ENCODE measurements at places on chromosomes 5 and 9.

DNA sequence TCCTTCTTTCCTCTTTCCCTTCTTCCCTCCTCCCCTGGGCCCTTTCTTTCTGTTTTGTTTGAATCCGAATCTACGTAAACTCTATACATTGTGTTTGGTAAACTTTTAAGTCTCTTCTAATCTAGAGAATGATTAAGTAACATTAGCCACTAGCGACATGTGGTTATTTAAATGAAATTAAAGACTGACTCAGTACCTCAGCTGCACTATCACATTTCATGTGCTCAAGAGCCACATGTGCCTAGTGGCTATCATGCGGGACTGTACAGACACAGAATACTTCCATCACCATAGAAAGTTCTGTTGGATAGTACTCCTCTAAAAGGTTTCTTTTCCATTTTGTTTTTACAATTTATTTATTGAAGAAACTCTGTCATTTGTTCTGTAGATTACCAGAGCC, 29.0 kb downstream of the DCTN4 start:
- DNase-seq = no peak

- no peak for DNase-seq
These were observed 1.7 kb downstream of the UBE2D2 start for GRCh38 chr5:139562847-139563246.

DNA sequence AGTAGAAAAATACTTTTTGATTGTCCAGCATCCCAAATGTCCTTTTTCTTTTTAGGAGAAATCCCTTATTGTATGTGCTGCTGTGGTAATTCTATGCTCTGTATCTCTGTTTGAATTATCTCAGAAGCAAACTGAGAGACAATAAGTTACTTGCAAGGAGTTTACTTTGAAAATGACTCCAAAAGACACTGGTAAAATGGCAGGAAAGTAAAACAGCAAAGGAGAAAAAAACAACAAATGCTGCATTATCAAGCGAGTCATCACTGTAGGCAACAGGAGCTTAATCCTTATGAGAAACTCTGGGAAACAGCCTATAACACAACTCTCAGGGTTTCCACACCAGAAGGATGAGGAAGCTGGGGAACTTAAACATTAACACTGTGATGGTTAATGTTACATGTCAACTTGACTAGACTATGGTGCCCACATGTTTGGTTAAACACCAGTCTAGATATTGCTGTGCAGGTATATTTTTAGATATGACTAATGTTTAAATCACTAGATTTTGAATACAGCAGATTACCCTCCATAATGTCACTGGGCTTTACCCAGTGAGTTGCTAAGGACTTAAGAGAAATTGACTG, 92.6 kb upstream of the GAS1 start:
- DNase-seq = no peak

- DNase-seq = no peak
These were observed 133.7 kb downstream of the GPBP1 start for GRCh38 chr5:57307516-57307915.

- no peak for DNase-seq
These were observed 11.8 kb downstream of the ARL14EPL start for GRCh38 chr5:116044073-116044472.

GRCh38 chr9:70389621-70390266, 24.7 kb downstream of the KLF9 start:
- DNase-seq = no peak

- DNase-seq = no peak
These were observed 67.8 kb downstream of the PTCD2 start for GRCh38 chr5:72387985-72388384.

GRCh38 chr9:135525241-135526088, 4.2 kb downstream of the LCN1 start:
- DNase-seq = no peak

DNA sequence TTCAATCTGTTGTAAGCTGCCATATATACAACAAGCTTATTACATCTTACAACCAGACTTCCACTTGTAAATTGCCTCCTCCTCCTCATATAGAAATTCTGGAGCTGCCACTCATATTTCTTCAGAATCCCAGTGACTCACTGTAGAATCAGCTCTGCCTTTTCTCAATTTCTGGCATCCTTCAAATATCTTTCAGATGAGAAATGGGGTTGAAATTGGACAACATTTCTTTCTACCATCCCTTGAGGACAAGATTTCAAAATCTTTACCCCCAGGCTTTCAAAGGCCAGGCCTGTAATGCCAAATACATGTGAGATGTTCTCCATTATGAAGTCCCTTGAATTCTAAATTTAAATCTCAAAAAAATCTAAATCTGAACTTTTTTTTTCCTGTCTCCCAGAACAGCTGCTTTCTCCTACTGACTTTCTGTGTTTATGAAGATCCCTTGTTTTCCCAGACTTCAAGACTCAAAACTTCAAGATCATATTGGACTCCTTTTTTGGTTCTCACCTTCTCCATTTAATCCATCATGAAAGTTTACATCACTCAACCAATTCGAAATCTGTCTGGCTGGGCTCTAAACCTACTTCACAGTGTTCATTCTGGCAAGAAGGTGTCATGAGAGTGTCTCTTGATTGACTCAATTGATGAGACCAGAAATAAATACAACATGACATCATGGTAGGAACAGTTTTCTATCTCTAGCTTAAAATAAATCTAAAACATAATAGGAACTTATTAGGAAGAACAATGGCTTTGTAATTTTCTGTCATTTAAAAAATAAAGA, 109.8 kb downstream of the HMHB1 start:
- no peak for DNase-seq

- no peak for DNase-seq
These were observed 179.0 kb upstream of the CDH9 start for GRCh38 chr5:27217155-27217956.

DNA sequence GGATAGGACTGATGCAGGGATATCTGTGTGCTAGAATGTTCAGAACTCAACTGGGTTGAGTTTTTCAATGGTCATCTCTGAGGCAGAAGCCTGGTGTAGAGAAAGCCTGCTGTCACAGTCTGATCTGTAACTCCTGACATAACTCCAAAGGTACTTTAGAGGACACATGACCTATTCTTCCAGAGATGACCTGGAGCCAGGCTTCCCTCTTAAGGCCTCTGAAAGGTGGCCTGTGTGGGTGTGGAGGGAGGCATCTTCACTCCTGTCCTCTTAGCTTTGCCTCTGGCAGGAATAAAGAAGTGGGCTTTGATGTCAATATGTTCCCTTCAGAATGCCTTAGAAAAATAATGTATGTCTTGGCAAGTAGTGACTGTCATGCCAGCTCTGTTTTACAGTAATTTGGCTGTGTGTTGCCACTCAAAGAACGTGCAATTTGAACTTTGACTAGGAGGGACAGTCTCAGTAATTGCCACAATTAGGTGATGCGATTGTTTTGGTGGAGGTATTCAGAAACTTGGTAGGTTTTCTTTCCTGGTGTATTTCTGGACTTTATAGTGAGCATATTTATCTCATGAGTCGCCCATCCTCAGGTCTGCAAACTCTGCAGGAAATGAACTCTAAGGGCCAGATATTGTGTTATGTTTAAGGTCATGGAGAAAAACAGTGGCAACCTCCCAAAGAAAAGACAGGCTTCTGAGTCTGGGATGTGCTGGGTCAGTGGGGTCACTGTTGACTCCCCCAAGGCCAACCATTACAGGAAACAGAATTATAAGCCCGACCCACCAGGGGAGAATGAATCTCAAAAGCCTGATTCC, 3.2 kb upstream of the C5orf63 start:
- DNase-seq = no peak

Measured in stimulated activated CD8-positive, alpha-beta memory T cell treated with anti-CD3 and anti-CD28 coated beads, Interleukin-4, amount 100 ng/mL, for 4 hours (primary cell).